ENCODE measurements at places on chromosomes 2 and 18.

DNA sequence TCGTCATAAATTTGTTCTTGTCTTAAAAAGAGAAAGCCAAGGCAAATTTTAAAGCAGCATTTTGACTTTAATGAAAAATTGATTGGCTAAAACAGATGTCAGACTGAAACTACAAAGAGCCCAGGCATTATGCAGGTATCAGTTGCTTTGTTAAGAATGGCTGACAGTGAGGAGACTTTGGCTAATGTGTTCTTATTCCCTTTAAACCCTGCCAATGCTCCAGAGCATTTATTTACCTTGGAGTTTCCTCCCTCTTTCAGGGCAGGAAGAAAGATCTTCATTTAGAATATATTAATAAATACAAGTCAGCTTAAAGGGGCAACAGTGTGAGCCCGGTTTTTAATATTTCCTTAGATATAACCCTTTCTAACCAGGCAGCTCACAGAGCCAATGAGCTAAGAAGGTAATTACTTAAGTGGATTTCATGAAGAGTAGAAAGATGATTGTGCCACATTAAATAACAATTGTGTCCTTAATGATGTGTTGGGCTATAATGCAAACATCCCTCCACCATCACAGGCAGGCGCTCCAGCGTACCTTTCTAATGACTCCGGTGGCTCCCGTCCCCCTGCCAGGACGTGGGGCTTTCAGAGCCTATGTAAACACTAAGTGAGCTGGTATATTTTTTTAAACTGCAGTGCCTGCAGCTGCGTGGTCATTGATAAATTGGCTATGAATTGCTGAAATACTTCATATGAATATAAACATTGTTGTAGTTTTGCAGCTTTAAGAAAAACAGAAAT is 349.4 kb upstream of the POU3F3 start:
- DNase-seq: no peak

DNA sequence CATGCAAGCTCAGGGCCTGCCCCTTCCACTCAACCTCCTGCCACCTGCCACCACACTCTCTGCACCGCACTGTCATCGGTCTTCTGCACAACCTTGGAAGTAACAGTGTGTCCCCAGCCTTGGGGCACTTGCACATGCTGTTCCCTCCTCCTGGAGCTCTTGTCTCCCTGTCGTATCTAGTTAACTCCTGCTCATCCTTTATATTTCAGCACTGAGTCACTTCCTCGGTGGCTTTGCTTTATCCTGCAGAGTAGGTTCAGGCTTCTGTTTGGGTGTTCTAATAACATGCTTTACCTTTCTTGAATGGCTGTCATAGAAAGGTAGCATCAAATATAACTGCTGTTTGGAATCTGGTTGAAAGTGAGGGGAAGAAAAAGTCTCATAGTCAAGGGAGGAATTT is 25.3 kb downstream of the PAX8 start:
- DNase-seq: no peak

- DNase-seq: no peak
These were observed 492 bp downstream of the CHRNA1 start for GRCh38 chr2:174763780-174764179.

DNA sequence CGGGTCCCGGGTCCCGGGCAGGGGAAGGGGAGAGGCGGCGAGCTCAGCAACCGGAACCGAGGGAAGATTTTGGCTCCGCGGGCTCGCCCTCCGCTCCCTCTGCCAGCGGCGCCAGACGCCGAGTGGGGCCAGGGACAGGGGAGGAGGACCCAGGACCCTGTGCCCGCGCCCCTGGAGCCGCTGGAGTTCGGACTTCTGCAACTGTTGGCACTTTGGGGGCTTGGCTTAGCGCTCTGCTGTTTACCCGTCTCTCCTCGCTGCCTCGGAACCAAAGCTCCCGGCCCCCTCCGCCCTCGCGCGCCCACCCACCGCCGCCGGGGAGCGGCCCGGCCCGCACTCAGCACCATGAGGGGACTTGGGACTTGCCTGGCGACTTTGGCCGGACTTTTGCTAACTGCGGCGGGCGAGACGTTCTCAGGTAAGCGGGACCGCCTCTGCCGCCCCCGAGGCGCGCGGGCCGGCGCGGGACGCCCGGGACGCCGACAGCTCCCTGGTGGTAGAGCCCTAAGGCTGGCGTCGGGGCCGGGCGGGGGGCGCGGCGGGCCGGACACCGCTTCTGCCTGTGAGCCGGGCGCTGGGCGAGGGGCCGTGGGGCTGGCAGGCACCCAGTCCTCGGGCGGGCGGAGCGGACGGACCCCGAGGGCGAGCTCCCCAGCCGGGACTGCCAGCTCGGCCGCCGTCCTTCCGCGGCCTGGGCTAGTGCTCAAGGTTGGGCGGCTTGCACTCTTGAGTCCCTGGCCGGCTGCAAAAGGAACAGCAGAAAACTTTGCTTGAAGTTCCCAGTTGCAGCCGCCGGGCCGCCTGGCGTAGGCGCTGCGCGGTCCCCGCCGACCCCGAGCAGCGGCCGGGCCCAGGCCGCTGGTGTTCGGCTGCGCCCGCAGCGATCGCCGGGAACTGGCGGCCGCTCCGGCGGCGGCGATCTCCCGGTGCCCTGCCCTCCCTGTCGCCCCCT is 634 bp downstream of the PTPRM start:
- DNase-seq: no peak

DNA sequence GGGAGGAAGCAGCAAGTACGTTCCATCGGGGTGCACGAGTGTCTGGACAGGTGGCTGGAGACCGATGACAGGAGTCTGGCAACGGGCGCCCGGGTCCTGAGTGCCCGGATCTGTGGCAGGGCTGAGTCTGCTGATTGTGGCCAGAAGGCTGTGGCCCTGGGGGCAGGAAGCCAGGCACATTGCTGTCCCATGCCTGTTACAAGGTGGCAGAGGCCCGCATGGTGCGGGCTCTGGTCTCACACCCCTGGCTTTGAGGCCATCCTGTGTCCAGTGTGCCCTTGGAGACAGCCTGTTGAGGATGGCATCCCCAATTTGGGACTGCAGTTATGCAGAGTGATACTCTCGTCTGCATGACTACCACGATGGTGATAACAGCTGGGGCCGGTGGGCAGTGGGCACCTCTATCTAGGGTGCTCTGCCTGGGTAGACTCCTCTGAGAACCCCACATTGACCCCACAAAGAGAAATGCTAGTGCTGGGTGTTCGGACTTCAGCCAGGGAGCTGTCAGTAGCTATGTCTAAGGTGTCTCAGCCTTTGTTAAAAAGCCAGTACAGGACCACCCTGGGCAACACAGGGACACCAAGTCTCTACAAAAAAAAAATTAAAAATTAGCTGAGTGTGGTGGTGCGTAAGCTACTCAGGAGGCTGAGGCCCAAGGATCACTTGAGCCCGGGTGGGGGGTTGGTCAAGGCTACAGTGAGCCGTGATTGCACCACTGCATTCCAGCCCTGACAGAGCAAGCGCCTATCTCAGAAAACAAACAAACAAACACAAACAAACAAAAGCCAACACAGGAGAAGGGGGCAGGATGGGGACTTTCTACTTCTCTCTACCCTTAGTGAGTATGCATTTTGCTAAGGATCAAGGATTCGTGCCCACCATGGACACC is 88.3 kb downstream of the RHOB start:
- DNase-seq: no peak

DNA sequence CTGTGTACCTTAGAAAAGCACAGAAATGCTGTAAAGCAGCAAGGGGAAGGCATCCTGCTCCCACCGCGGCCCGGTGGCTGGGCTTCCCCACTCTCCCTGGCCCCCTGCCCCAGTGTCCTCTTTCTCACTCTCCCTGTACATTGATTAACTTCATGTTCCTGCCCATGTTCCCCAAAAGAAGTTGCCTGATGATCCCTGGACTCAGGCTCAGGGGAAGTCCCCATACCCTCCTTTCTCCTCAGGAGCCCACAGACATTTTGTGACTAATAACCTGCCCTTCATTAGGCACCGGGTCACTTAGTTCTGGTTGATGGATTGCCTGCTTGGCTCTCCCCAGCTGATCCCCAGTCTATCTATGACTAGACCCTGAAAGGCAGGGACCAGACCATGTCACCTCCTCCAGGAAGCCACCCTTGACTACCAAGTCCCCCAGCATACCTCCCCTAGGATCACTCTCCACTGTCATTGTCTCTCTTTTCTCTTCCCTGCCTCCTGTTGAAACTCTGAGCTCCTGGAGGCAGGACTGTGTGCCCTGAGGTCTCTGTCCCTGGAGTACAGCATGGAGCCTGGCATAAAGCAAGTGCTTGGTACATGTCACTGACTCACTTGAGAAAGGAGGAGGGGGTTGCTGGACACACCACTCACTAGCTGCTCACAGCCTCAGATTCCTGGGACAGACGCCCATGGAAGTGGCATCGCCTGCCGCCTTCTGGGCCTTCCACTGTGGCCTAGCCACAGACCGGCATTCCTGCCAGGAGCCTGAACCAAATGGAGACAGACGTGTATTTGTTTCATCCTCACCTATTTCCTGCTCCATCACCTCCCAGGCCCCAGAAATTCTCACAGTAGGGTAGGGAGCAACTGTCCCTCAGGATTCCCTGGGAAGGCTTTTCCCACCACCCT is 13.5 kb downstream of the MALL start:
- no peak for DNase-seq

GRCh38 chr2:200613692-200614091 is 27.9 kb downstream of the AOX1 start:
- no peak for DNase-seq

All from T follicular helper cell (primary cell).